Left ventricle myocardium superior (tissue), 1 donor: ENCODE measurements at places on chromosomes 11 and 22. TPM values are rescaled to one million over a fixed set of nuclear protein-coding genes. Genes with fewer than 3 reads are reported as not detected.
A peak's percentile ranks its signal among the peaks of the same experiment; 100 is the strongest.

- no peak for DNase-seq
Measured at GRCh38 chr11:8533332-8533731, 60.7 kb downstream of the STK33 start.

GRCh38 chr11:12469451-12469850 is 92.1 kb downstream of the PARVA start:
- DNase-seq: no peak

- no peak for DNase-seq
Measured at GRCh38 chr11:68690671-68691401, 6.5 kb downstream of the GAL start.

- no peak for DNase-seq
Measured at GRCh38 chr11:67604815-67605214, 1.9 kb upstream of the NDUFV1 start.

DNA sequence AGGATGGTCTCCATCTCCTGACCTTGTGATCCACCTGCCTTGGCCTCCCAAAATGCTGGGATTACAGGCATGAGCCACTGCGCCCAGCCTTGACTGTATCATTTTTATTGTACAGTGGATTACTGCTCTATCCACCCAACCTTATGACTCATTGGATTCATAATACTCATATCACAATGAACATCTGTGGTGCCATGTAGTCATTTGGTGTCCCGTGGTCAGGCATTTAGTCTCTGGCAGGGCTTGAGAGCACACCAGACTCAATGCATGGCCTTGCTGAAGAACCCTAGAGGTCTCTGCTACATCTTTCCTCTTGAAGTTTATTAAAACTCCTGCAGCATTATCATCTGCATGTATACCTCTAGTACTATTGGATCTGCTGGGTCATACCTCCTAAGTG is 98.0 kb upstream of the LDLRAD3 start:
- no peak for DNase-seq

DNA sequence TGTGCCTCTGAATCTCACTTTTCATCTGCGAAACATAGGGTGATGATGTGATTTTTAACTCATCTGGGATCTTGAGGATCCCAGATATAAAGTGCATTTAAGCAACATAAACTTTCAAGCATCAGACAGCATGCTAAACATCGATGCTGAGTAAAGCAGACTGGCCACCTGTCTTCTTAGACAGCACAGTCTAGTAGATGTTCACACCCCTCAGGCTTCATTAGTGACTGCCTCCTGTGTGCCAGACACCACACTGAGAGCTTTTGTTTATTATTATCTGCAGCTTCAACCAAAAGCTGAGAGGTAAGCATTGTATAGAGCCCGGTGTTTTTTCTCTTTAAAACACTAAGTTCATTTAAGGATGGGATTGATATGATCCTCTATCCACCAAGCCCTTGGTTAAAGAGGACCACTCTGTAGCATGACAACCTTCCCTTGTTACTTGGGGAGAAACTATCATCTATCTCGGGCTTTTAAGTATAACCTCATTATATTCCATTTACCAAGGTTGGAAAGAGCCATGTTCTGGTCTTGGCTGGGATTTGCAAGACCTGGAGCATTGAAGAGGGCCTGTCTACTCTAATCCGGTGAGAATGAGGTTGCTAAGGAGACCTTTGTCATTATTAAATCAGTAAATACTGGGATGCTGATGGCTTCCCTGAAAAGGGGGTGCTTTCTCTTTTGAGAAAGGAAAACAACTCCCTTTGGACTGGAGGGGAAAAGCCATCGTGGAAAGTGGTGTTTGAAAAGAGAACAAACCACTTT is 114.2 kb upstream of the SEZ6L start:
- DNase-seq: no peak

DNA sequence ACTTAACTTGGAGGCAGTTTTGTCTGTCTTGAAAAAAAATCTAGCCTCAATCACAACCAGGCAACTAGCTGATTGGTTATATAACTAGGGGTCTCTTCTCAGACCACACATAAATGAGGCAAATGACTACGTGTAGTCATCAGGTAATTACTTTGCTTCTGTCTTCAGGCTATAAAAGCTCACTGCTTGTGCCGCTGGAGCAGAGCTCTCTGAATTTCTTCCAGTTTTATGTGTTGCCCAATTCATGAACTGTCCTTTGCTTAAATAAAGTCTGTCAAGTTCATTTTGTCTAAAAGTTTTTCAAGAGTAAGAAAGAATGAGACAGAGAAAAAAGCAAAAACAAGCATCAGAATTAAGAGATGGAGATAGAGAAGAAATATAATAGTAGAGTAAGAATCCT is 93.4 kb downstream of the MUC15 start:
- DNase-seq: no peak

GRCh38 chr11:3849297-3849874 is 6.1 kb upstream of the STIM1 start:
- no peak for DNase-seq

DNA sequence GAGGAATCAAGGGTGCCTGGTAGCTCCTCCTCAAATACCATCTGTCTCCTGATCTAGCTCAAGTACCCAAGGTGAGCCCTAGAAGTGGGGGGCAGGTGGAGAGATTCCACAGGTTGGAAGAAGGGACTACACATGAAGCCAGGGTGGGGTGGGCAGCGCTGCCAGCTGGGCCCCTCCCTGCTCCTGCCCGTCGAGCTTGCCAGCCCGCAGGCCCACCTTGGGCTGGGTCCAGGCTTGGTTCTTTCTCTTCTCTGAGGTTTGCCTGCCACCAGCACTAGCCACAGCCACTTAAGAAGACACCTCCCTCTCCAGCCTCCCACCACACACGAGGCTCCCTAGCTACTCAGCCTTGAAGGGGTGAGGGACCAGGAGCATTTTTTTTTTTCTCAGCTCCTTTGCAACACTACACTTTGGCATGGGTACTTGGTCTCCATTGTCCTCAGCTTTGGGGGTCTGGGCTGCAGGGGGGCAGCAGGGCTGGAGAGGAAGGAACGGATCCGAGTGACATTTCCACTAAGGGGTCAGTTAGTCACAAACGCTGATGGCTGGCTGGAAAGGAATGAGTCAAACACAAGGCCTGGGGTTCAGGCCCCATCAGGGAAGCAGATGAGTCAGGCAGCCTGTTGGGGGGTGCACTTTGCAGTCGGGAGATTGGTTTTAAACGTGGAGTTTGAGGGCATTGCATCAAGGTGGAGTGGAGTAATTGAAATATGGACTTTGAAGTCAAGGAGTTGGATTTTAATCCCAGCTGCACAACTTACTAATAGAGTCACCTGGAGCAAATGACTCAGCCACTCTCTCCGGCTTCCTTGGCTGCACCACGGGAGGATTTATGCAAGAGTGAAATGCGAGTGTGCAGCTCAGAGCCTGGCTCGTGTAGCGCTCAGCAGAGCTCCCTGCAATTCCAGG is 7.4 kb upstream of the NPTXR start:
- DNase-seq: peak; percentile 18

- DNase-seq: no peak
Measured at GRCh38 chr11:123073343-123074057, 11.6 kb upstream of the HSPA8 start.

- DNase-seq: no peak
Measured at GRCh38 chr22:29580200-29580810, 608 bp downstream of the NIPSNAP1 start.

DNA sequence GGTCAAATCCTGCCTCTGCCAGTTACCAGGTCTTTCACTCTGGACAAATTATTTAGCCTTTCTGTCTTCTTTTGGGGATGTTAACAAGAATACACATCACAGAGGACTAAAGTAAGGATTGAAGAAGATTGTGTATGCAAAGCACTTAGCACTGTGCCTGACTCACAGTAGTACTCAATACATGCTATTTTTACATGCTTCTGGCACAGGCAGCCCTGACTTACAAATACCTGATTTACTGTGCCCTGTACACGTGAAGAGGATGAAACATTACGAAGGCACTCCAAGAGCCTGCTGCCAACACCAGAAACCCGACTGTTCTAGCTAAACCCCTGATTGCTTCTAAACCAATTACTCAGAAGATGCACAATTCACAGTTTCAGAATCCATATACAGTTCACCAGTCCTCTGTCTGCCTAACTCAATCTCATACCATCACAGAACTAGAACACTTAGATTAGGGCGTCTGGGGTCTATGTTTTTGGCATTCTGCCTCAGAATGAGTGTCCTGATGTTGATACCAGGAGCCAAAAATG is 300.9 kb upstream of the DDI1 start:
- DNase-seq: no peak

DNA sequence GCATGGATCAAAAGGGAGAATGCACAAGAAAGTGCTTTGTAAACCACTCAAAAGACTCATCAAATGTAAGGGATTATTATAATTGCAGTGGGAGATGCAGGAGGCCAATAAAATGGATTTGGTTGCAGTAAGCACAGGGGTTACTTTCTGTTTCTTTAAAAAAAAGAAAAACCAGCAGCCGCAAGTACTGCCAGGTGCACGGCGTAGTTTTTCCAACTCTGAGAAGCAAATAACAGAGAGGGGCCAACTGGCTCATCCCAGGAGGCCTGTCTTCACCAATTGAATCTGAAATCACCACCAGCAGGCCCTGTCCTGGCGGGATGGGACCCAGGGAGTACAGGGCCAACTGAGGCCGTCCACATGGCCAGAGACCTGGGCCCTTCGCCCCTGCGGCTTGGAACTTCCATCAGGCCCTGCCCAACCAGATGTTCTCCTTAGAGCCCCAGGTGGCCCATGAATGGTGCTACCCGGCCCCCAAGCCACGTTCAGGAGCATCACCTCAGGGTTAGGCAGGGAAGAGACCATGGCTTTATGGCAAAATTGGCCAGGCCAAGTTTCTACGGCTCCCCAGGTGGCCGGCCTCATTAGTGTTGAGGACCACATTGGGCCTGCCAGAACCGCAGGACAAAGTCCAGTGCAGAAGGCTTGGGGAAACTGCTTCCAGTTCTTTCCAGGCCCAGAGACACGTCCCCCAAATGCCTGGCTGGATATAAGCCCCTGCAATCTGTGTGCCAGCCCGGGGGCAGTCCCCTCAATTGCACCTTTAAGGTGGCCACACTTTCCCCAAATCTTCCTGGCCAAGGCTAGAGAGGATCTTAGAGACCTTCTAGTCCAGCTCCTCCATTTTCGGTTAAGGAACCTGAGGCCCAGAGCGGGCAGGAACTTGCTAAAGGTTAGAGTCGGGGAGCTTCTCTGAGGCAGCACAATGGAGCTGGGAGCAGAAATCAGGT is 61.7 kb downstream of the CHRDL2 start:
- DNase-seq: peak; percentile 55

GRCh38 chr11:68199295-68199987 is 13.7 kb downstream of the KMT5B start:
- DNase-seq: no peak

GRCh38 chr11:58640386-58641023 is 18.0 kb downstream of the CNTF start:
- no peak for DNase-seq

DNA sequence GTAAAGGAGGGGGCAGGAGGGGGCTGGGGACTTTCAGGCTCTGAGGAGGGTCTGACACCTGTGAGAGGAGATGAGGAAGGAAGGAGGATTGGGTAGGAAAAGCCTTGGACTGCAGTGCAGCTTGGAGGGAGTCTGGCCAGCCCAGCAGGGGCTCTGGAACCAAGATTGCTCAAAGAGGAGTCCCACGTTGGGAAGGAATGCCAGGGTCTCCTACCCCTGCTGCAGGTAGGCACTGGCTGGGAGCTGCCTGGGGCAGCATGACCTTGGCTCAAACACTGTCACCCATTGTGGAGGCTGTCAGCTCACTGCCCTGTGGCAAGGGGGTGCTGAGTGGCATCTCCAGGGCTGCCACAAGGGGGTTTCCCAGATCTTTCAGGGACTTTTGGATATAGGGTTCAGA is 94.5 kb downstream of the RPS6KA4 start:
- DNase-seq: no peak

DNA sequence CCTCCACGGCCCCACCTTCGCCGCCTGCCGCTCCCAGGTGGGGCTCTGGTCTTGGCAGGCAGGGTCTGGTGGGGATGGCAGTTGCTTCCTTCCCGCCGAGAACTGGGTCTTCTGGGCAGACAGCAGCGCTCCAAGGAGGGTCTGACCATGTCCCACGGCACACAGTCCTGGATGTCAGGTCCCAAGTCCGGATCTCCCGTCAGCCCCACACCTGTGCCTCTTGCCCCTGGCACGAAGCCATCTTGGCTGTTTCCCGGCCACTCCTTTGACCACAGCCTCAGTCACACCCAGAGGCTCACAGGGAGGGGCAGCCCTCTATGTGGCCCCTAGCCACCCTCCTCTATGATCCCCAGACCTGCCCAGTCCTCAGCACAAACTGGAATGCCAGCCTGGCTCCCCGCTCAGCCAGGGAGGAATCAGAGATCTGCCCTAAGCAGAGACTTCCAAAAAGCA is 14.3 kb downstream of the MUC5B start:
- peak; percentile 28 for DNase-seq

DNA sequence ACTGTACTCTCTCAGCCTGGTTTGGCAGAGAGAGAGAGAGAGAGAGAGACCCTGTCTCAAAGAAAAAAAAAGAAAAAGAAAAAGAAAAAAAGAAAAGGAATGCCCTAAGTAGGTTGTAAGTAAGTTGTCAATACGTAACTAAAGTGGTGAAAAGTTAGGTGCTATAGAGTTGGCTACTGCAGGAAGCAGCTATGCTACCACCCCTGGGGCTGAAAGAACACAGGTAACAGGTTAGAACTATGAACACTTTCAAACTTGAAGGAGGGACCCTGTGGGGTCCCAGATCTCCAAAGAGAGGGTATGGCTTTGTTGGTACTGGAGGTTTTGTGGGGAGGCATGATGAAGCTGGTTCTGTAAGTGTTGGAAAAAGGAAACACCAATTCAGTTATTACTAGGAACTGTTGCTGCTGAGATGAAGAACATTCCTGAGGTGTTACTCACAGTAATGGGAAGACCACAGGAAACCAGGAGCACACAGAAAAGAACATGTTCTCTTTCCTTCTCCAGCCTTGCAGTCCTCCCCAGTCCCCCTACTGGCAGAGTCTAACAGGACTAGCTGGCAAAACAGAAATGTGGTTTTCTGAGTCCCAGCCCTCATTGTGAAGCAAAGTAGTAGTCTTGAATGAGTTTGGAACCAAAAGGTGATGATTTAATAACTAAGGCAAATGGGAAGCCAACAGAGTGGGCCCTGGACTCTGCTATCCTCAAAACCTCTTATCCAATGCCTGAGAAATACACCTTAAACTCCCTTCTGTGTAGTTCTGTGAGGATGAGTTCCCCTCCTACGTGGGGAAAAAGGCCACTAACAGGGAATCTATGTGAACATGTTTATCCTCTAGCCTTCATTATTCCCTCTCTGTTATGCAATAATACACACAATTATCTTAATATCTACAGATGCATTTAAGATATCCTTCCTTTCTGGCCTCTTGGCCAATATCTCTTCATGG is 427.0 kb upstream of the DDI1 start:
- no peak for DNase-seq

The CDC42BPG gene
- total RNA-seq: 0.40 TPM

The WT1 gene
- 2.6 TPM for total RNA-seq

The MRGPRX3 gene
- total RNA-seq: not detected

The FOLR1 gene
- total RNA-seq: 0.50 TPM

The SBF1 gene
- total RNA-seq: 55.5 TPM

The CST6 gene
- not detected for total RNA-seq
